Upper lobe of left lung (tissue), 6 donors: ENCODE measurements at places on chromosomes 1 and 21. TPM values are rescaled to one million over a fixed set of nuclear protein-coding genes. Genes with fewer than 3 reads are reported as not detected.
A peak's percentile ranks its signal among the peaks of the same experiment; 100 is the strongest.

- no peak for DNase-seq
Observed at GRCh38 chr1:170881268-170882265, 53.8 kb upstream of the MROH9 start.

DNA sequence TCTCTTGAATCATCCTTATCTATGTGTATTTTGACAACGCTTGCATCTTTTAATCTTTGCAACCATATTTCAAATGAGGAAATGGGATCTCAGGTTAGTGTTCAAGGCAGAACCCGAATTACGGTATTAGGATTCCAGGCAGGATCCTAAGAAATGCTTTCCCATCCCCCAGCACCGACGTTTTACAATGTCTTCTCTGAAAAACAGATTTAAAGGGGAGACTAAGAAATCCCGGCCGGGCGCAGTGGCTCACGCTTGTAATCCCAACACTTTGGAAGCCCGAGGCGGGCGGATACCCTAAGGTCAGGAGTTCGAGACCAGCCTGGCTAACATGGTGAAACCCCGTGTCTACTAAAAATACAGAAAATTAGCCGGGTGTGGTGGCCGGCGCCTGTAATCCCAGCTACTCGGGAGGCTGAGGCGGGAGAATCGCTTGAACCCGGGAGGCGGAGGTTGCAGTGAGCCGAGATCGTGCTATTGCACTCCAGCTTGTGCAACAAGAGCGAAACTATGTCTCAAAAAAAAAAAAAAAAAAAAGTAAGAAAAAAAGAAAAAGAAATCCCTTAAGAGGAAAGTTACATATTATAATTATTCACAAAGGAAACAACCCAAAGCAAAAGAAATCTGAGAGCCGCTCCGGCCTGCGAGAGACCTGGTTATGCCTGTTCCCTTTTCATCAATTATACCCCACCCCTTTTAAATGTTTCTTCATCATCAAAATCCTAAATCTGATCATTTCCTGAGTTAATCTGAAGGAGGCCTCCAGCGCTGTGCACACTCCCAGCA lies 801 bp upstream of the GORAB start:
- no peak for DNase-seq

Gene MATN1
- not detected for total RNA-seq

DNA sequence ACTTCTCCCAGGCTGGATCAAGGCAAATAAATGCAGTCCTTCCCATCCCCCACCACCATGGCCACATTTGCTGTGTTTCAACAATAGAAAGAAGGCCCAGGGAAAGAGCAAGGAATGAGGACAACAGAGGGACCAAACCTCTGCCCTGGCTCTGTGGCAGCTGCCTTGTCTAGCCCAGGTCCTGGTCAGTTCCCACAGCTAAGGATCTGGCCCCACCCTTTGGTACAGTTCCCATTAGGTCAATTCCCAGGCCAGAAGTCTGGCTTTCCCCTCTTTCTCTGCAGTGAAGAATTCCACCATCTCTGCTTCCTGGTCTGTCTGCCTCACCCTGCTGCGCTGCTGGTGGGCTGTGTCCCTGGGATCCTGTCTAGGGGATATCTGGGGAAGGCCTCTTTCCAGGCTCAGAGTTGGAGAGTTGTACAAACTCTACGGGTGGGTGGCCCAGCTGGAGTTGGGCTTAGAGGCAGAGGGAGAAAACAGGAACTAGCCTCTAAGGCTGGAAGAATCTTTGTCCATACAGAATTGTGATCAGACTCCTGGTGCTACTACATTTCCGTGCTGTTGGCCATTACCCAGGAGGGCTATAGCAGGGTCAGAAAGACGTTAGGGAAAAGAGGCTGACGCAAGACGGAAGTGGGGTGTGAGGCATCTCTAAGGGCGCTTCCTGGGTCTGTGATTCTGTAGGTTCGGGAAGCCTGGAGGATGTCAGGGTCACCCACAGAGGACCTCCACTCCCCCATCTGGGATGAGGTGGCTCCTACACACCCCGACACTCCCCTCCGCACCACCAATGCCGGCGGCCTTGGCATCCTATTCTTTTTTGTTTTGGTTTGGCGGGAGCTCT lies 953 bp upstream of the NDUFS2 start:
- peak; percentile 52 for DNase-seq
